ENCODE measurements at places on chromosomes 5 and 9. TPM values are rescaled to one million over a fixed set of nuclear protein-coding genes. Genes with fewer than 3 reads are reported as not detected.

The ANKRD34B gene
- total RNA-seq, result not detected

The FAM221B gene
- not detected for total RNA-seq

The NIM1K gene
- 1.2 TPM for total RNA-seq

The CEMIP2 gene
- 90.1 TPM for total RNA-seq

The DMRT3 gene
- not detected for total RNA-seq

The AHRR gene
- 26.7 TPM for total RNA-seq

The SPINK13 gene
- total RNA-seq, result 0.37 TPM

The ADAMTS2 gene
- total RNA-seq, result 31.4 TPM

The WDR31 gene
- 1.3 TPM for total RNA-seq

The IFNA21 gene
- total RNA-seq, result not detected

The CFAP157 gene
- under 0.01 TPM for total RNA-seq

The PCDHB5 gene
- total RNA-seq, result 0.50 TPM

The TLX3 gene
- total RNA-seq, result not detected

The QRFP gene
- not detected for total RNA-seq

The SPINK4 gene
- total RNA-seq, result not detected

Data from uterine smooth muscle cell (primary cell).